ENCODE measurements at places on chromosomes 6 and 20.

GRCh38 chr20:10319855-10320254, 101.2 kb downstream of the SNAP25 start:
- no peak for DNase-seq

DNA sequence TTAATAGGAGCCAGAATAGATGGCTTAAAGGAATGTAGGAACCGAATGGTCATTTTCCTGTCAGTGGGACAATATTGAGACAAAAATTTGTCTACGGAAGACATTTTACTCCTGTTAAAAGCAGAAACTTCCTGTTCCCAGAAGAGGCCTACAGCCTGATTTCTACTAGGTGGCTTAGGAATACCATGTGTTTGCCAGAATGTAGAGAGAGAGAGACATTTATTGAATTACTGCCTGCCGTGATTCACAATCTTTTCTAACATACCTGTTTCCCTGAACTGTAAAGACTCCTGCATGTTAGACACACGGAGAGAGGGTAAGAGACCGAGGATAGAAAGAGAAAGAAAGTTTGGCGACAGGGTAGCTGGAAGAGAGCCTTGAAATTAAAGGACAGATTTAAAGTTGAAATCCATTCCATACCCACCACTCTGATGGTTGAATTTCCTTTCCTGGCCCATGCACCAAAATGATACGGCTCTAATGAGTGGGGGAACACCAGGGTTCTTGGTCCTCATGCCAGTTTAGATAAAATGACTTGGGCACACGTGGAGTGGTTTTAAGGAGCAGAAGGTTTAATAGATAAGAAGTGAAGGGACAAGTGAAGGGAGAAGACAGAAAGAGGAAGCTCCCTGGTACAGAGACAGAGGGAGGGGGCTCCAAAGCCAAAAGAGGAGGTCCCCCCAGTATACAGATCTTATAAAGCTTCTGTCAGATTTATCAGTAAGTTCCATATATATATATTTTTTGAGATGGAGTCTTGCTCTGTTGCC, 22.5 kb downstream of the NCOA3 start:
- DNase-seq: no peak

DNA sequence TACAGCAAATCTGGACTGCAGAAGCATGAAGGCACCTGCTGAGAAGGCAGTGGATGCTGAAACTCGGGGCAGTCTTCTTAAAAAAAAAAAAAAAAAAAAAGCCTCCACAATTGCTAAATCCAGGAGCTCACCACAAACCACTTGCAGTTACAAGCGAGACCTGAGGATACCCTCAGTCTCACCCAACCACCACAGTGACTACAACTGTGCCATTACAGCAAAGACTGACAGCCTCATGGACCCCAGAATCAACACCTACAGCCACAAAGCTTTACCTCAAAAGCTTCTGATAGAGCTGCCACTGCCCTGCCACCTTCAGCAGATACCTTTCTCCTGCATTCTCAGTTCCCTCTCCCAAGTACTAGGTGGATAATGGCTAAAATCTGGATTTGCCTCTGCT, 9.0 kb downstream of the COL21A1 start:
- no peak for DNase-seq

GRCh38 chr6:160765412-160765811, 63.4 kb downstream of the PLG start:
- DNase-seq: no peak

DNA sequence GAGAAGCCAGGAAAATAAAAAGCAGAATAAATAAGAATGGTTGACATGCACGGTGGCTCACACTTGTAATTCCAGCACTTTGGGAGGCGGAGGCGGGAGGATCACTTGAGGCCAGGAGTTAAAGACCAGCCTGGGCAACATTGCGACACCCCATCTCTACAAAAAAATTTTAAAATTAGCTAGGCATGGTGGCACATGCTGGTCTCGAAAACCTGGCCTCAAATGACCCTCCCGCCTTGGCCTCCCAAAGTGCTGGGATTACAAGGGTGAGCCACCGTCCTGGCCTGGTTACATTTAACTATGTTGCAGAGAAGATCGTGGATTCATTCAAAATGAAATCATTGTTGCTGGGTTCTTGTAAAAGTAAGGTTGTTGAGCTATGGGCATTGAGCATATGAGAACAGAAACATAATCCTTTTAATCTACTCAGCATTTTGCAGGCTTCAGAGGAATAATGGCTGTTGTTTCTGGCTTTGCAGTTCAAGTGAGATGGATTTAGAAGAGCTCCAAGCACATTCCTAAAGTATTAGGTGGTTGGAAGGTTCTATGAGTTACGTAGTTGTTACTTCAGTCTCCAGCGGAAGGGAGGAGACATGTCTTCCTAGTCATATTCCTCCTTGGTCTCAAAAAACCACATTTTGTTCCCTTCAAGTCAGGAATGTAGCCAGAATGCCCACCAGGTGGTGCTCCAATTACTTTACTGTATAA, 45.6 kb upstream of the RAB23 start:
- no peak for DNase-seq

All from upper lobe of right lung (tissue), 1 donor.